BE2C (cell line): ENCODE measurements at places on chromosomes 16 and 17.

- DNase-seq: no peak
These were observed 188.3 kb downstream of the SEC14L1 start for GRCh38 chr17:77328823-77329740.

- DNase-seq: no peak
These were observed 57.2 kb upstream of the MGAT5B start for GRCh38 chr17:76810956-76811355.

- DNase-seq: no peak
These were observed 64.5 kb upstream of the MED9 start for GRCh38 chr17:17412326-17412725.

DNA sequence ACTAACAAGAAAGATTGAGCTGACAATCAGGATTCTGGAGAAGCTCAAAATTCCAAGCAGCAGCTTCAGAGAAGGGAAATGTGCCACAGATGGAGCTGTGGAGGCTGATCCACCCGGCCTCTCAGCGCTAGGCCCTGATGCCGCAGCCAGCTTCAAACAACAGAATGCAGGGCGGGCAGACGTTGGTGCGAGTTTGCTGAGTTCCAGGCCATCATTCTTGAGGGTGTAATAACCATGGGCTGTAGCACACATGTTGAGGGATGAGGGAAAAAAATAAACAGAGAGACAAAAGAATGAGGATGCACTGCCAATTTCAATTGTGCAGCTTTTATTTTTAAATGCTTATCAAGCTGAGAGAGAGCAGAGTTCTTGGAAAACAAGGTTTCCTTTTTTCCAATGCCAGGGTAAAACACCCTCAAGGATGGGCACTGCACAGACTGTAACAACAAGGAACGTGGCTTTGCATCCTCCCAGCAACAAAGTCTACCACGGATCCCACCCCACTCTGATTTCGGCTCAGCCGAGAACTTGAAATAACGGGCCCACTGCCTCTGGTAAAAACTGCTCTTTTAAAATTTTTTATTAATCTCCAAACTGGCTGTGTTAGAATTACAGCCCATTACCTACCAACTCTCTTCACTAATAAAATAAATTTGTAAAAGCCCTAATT lies 90.2 kb downstream of the SMG6 start:
- DNase-seq: no peak

- no peak for DNase-seq
These were observed 222.3 kb upstream of the TNRC6C start for GRCh38 chr17:77736199-77736585.

GRCh38 chr17:78248051-78248914 lies 16.9 kb downstream of the TMEM235 start:
- peak; percentile 3 for DNase-seq

DNA sequence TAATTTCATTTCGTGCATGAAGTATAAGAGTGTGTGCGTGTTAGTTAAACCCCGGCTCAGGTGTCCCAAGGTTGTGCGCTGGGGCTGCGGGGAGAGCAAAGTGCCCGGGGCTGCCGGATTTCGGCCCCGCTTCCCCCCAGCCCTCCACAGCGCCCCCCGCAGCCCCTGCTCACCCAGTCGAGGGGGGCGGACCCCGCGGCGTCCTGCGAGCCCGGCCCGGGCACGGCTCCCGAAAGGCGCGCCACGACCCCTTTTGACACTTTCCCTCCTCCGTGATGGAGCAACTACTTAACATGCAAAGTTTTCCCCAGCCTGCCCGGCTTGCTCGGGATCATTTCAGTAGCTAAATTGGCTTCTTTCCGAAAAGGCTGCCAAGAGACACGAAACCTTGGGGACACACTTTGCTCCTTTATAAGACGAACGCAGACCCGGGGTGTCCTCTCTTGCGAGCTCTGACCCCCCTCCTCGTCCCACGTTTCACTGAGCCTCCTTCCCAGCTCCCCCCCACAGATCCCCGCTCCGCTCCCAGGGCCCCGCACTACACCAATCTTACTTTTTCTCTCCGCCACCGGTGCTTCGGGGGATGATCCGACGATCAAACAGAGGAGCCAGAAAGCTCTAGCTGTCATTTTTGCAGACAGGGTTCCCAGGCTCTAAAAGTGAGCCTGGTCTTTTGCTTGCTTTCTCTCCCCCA lies 552 bp downstream of the C17orf58 start:
- DNase-seq: peak; percentile 32

- peak; percentile 42 for DNase-seq
These were observed 10.3 kb upstream of the TVP23A start for GRCh38 chr16:10828851-10829366.

- no peak for DNase-seq
These were observed 10.8 kb downstream of the ASPHD1 start for GRCh38 chr16:29910819-29911675.

GRCh38 chr17:50953831-50954601 lies 87.9 kb upstream of the TOB1 start:
- peak; percentile 94 for DNase-seq

- no peak for DNase-seq
These were observed 25.8 kb downstream of the YPEL2 start for GRCh38 chr17:59357219-59357697.

DNA sequence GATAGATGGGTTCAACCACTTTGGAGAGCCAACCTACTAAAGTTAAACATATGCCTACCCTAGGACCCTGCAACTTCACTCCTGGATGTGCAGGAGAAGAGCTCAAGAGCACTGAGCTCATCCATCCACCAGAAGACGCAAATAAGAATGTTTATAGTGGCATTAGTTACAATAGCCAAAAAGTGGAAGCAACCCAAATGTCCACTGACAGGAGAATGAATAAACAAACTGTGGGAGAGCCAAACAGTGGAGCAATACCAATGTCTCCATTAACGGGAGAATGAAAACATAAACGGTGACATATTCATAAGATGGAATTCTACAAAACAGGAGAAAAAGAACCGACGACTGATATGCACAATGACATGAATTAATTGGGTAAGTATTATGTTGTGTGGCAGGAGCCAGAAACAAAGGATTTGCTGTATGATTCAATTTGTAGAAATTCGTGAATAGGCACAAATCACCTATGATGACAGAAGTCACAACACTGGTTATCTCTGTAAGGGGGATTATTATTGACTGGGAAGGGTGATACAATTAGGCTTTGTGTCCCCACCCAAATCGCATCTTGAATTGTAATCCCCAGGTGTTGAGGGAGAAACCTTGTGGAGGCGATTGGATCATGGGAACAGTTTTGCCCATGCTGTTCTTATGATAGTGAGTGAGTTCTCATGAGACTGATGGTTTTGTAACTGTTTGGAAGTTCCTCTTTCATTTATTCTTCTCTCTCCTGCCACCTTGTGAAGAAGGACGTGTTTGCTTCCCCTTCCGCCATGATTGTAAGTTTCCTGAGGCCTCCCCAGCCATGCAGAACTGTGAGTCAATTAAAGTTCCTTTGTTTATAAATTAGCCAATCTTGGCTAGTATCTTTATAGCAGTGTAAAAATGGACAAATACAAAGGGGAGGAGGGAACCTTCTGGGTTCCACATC lies 57.9 kb upstream of the PLCG2 start:
- no peak for DNase-seq

- no peak for DNase-seq
These were observed 473.0 kb upstream of the C16orf82 start for GRCh38 chr16:26593700-26594099.

GRCh38 chr16:48955837-48956236 lies 325.8 kb downstream of the CBLN1 start:
- DNase-seq: no peak

- DNase-seq: peak; percentile 72
These were observed 4.6 kb downstream of the UNC119 start for GRCh38 chr17:28547623-28548416.

- DNase-seq: no peak
These were observed 14.3 kb downstream of the SGCA start for GRCh38 chr17:50180111-50180510.

- no peak for DNase-seq
These were observed 13.1 kb downstream of the SOCS7 start for GRCh38 chr17:38364741-38365140.

DNA sequence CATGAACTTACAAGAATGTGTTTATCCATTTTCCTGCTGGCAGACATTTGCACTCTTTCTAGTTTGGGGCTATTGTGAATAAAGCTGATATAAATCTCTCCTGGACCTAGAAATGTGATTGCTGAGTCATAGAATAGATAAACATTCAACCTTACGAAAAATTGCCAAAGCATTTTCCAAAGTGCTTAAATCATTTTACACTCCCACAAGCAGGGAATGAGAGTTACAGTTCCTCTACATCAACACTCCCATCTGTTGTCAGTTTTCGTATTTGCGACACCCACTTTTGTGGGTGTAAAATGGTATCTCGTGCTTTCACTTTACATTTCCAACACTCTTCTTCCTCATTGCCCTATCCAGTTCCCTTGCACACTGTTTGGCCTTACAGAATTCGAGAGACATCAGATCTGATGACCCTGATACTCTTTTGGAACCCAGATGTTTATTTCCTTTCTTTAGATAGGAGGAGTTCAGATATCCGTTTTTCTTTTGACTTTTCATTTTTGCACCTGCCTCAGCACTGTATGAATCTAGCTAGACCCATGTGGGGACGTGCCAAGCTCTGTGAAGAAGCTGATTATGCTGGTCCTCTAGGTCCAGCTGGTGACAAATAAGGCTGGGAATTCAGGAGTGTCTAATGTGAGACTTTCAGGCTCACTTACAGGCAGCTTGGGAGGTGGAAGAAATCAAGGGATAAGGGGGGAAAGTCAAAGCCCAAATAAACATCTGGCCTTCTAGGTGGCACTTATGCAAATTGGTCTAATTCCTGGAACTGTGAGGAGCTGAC lies 14.0 kb downstream of the SOX9 start:
- DNase-seq: no peak

DNA sequence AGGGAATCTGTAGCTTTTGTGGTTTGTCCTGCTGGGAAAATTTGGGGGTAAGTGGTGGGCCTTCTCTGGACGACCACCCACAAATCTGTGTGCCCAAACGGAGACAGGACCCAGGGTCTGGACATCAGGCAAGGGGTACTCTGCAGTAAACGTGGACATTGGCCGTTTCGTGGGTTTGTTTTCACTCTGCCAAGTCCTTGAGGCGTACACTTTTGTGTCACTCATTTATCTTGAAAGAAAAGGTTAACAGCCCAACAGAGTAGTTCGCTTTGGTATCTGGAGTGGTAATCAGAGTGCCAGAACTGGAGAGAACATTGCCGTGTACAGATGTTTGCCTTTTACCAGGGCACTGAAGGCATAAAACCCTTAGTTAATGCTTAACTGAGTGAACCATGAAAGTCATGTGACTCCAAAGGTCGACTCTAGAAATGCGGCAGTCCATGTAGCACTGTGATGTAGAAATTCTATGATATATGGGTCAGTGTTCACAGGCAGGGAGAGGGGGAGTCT lies 15.4 kb downstream of the NAA60 start:
- DNase-seq: no peak

GRCh38 chr17:69282002-69282401 lies 44.9 kb downstream of the ABCA5 start:
- DNase-seq: no peak
